Midbrain (tissue), 1 donor: ENCODE measurements at places on chromosomes 1 and 21.

DNA sequence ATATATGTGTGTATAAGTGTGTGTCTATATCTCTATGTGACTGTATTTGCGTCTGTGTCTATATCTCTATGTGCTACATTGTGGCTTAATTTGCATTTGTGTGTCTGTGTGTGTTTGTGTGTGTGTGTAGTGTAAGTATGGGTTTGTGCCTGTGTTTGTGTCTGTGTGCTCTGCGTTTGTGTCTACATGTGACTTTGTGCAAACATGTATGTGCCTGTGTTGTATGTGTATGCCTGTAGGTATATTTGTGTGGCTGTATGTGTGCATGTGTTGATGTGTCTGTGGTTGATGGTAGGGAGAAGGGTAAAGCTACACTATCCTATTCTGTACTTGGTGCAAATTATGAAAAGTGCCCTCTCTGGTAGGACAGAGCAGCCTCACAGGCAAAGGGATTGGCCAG is 7.3 kb upstream of the FGGY start:
- no peak for DNase-seq

DNA sequence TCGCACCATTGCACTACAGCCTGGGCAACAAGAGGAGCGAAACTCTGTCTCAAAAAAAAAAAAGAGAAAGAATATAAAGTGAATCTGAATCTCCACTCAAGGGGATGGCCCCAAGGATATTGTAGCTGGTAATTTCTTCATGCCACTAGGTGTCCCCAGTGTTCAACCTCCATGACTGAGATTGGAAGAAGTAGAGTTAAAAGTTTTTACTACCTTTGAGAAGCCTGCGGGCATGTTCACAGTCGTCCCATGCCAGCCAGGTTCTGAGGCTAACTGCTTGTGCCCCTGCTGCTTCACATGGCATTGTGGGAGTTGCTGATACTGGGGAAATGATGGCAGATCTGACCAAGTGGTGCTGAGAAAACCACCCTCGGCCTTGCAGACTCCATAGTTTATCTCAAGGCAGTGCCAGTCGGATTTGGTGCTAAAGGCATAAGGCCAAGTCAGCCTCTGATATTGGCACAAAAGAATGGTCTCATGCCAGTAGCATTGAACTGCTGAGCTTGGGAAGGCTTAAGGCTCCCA is 10.8 kb upstream of the SHISA4 start:
- peak; percentile 64 for DNase-seq

GRCh38 chr21:34996304-34997101 is 52.6 kb downstream of the RUNX1 start:
- DNase-seq, result no peak

GRCh38 chr1:176110203-176110602 is 96.9 kb downstream of the COP1 start:
- DNase-seq, result no peak

GRCh38 chr21:31193761-31194160 is 150.3 kb downstream of the TIAM1 start:
- no peak for DNase-seq

DNA sequence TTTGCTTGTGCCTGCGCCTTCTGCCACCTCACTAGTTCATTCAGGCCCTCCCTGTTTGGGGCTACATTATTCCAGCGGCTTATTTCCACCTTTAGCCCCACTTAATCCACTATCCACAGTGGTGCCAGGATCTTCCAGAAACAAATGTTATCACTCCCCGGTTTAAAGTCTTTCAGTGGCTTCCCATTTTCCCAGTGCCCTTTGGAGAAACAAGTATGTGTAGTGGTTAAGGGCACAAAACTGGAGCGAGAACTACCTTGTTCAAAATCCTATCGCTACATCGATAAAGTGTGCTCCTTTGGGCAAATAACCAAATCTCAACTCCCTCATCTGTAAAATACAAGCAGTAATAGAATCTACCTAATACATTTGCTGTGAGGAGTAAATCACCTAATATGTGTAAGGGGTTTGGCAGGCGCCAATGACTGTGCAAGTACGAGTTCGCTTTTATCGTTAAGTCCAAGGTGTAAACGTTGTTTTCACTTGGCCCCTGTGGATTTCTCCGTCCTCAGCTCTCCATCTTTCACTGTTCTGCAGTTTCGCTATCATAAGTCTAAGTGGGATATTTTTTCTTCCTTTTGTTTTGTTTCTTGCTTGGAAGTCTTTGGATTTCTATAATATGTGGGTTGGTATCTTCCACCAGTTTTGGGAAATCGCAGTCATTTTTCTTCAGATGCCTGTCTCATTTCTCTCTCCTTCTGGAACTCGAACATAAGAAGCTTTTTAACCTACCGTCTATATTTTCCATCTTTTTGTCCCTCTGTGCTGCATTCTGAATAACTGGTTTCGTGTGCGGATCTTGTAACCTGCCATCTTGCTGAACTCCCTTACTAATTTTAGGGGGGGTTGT is 844 bp upstream of the MEAF6 start:
- DNase-seq, result no peak
